ENCODE measurements at places on chromosomes 3 and 15.

- no peak for DNase-seq
These were observed 179.7 kb upstream of the TOPAZ1 start for GRCh38 chr3:44061961-44062360.

DNA sequence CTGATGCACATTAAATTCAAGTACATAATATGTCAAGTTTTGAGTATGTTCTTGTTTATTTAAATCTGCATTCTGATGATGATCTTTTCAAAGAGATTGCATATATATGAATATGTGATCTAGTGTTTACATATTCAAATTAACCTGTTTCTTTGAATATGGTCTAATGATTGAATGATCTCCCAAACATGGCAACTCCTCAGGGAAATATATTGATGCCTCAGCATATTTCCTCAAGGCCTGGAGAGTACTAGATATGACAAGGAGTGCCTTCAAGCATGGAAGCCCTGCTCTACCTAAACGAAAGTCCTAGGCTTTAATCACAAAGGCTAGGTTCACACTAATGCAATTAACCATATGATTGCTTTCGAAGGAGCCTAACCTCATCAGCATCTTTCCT lies 532.8 kb downstream of the ZIC1 start:
- no peak for DNase-seq

DNA sequence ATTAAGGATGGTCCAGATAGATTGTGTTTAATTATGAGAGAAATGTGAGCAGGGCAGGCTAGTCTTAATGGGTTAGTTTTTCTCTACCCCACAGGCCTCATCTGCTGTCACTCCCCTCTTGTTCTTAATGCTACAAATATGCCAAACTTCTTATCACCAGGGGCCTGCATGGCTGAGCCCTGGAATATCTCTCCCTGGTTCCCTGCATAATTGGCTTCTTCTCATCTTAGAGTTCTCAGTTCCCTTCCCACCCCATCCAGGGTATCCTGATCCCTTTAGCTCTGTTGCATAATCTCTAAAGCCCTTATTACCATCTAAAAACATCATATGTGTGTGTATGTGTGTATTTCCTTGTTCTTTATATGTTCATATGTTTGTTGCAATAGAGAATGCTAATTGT lies 279.6 kb downstream of the LSAMP start:
- DNase-seq = no peak

- no peak for DNase-seq
These were observed 1176.0 kb upstream of the ALCAM start for GRCh38 chr3:104190681-104191080.

- DNase-seq = no peak
These were observed 43.9 kb downstream of the THBS1 start for GRCh38 chr15:39624806-39625205.

- no peak for DNase-seq
These were observed 2.1 kb downstream of the LDHAL6B start for GRCh38 chr15:59208613-59209249.

DNA sequence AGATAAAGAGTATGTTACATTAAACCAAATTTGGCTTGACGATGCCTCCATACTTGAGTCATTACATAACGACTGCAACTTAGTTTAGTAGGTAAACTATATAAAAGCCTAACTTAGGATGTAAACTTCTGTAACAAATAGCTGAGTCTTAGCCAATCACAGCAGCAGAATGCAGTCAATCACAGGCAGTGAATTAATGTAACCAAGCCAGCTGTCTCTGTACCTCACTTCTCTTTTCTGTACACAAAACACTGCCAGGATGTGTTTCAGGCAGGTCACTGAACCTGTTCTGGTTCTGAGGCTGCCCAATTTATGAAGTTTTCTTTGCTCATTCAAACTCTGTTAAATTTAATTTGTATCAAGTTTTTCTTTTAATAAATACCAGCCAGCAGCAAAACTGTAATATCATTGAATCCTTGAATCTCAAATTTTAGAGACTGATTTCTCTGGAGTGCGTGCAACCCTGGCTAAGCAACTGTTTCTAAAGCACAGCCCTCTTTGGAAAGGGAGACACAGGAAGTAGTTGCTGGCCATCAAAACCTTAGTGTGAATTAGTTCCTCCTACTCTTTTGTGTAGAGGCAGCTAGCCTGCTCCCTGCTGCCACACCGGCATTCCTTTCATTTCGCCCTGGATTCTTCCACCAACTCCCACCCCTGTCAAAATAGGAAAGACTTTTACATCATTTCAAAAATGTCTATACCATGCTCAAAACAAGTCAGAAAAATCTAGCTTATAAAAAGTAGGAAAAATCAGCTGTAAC lies 15.2 kb downstream of the RFTN1 start:
- DNase-seq = no peak

- DNase-seq = no peak
These were observed 172.5 kb downstream of the NTRK3 start for GRCh38 chr15:88083811-88084760.

- DNase-seq = no peak
These were observed 30.2 kb downstream of the ONECUT1 start for GRCh38 chr15:52759969-52760368.

GRCh38 chr3:62214850-62215249 lies 158.5 kb downstream of the FEZF2 start:
- no peak for DNase-seq

GRCh38 chr3:193997228-193998122 lies 138.5 kb upstream of the HES1 start:
- DNase-seq = no peak

DNA sequence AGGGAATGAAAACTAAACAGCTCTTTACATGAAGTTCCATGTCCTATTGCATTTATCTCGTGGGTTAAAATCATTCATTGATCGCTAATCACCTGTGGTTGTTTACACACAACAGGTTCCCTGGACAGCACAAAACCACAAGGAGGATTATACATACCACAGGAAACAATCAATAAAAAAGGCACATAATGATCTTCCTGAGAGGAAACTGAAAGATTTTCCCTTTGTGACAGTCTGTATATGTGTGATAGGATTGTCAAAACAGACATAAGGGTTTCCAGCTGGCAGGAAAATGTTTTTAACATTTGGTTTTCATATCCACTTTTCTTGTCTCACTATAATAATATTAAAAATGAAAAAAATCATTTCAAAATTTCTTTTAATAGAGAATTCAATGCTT lies 541.8 kb downstream of the NLGN1 start:
- DNase-seq = no peak

DNA sequence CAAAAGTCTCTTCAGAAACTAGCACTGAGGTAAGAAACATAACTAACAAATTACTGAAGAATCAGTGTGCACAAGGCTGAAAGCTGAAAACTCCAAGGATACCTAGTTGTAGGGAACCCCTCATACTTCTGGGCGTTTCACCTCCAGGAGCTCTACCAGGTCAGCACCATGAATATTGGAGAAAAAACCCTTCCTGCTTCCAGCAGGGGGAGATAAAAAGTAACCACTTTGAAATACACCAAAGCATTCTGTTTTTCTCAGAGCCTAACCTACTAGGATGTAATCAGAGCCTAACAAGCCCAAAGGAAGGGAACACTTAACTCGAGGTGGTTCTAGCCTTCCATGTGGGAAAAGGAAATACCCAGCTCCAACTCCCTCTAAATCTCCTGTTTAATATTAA lies 175.8 kb upstream of the MME start:
- DNase-seq = no peak

- no peak for DNase-seq
These were observed 110.7 kb upstream of the C2CD4B start for GRCh38 chr15:62275831-62276230.

DNA sequence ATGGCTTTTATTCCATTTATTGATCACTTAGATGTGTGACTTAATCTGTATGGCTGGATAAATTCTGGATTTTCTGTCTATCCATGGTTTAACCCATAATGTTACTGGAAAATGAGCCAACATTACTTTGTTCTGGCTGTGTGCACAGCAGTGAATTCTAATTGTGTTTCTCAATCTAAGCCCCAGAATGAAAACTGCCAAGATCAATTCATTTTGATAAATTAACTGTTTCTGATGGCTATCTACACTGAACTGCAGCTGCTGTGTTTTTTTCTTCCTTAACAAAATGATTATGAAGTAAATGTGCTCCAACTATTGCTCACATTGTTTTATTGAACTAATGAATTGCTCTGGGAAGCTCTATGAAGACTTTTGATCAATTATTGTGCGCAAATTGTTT lies 35.7 kb upstream of the CPB1 start:
- no peak for DNase-seq

DNA sequence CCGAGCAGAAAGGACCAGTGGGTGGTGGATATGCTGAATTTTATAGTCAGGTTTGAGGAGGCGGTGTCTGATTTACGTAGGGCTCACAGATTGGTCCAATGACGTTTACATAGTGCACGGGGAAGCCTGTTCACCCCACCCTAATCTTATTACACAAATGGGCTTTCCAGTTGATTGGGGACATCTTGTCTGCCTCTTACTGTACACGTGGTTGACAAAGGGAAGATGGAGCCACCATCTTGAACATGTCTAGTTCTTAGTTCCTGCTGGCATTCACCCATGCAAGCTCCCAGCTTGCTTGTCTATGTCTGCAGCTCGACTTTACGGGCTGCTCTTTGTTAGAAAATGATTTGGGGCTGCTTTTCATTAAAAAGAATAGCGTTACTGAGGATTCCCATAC lies 332.0 kb upstream of the SLCO3A1 start:
- DNase-seq = no peak

DNA sequence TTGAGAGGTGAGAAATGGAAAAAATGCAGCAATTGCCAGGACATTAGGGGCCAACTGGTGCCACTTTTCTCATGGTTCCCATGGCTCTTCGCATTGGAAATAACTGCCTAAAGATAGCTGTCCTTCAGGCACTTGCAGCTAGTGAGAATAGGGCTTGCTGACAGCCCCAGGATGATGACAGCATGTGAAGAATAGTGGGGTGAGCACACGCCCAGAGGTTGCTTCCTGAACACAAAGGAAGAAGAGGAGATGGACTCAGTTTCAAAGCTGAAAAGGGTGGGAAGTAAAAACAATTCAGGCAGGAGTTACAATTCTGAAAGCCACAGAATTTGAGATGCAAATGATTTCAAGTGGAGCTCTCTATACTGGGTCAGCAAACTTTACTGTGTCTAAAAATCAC lies 45.6 kb downstream of the TNFAIP8L3 start:
- no peak for DNase-seq

DNA sequence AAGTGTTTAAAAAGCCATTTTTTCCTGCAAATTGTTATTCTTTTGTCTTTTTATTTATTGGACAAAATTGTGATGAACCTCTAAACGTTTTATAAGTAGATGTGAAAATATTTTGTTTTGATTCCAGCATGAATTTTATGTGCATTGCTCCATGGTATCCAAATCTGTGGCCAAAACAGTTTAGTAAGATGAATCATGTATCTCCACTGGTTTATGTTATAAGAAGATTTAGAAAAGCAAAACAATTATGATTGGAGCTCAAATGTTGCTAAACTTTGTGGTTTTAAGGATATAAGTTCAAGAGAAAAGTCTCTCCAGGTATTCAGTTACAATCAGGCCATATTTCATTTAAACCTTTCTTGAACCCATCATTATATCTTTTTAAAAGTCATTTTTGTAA lies 80.9 kb downstream of the NECTIN3 start:
- DNase-seq = no peak

- DNase-seq = no peak
These were observed 58.8 kb downstream of the ITPR1 start for GRCh38 chr3:4551794-4552442.

GRCh38 chr3:111819927-111820326 lies 39.1 kb upstream of the PHLDB2 start:
- DNase-seq = no peak

DNA sequence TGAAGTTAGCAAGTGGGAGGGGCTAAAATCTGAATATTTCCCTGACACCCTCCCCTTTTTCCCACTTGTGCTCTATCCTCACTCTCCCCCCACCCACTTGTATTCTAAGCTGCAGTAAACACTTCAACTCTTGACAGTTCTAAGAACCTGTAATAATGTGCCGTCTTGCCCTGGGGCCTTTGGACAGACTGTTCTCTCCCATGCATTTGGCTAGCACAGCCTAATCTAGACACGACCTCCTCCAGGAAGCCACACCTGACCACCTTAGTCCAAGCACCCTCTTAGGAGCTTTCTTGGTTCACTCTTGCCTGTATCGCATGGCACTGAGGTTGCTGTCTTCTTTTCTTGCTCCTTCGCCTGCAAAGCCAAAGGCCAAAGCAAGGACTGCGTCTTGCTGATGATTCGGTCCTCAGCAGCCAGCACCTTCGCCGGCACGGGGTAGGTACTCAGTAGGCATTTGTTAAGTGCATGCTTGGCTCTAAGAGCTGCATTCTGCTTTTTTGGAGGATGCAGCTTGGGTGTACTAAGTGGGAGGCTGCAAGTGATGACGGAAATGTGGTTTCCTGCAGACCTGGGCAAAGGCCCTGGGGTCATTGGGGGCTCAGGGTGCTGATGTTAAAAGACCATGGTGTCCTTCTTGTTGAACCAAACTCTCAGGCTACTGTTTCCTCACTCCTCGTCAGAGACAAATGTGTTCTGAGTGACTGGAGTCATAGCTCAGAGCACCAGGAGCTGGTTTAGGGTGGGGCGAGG lies 2.0 kb upstream of the ZNF710 start:
- no peak for DNase-seq

GRCh38 chr15:40097968-40098476 lies 10.7 kb downstream of the BMF start:
- DNase-seq = no peak

GRCh38 chr3:64157150-64158035 lies 67.9 kb downstream of the PRICKLE2 start:
- DNase-seq = no peak

- no peak for DNase-seq
These were observed 263.3 kb upstream of the TPM1 start for GRCh38 chr15:62779036-62779770.

DNA sequence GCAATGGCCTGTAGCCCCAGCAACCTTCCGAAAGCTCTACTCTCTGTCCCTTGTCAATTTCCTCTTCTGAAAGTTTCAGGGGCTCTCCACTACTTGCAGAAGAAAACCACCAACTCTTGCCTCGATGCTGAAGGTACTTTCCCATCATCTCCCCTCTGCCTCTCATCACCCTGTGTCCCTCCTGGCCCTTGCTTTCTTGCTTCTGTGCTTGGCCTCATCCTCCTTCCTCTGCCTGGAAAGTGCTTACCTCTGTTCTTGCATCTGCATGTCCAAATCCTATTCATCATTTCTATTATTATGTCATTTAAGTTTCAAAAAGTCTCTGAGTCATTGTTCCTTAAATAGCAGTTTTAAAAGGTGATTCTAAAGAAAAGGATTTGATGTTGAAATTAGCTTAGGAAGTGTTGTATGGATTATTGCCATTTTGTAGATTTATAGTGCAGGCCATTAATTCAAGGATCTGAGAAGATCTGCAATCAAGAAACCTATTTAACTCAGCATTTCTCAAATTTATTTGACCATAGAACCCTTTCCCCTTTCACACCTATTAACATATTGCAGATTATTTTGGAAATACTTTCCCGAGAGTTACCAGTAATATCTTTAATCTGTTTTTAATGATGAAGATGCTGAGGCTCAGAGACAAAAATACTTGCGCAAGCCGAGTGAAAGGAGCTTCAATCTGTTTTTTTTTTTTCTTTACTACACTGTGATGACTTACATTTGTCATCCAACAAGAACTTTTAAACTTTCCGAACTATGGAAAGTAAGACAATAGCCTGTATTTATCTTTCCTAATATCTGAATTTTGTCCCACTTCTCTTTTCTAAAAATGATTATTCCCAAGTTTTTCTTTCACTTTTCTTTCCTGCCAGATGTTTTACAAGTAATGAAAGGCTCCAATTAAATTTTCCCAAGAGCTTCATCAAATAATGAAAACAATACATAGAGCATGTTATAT lies 22.3 kb upstream of the CFAP161 start:
- no peak for DNase-seq
